ENCODE measurements at places on chromosomes 2 and 18.

- DNase-seq: no peak
These were observed 273.7 kb upstream of the LRATD1 start for GRCh38 chr2:14358774-14359173.

- no peak for DNase-seq
These were observed 126.2 kb upstream of the EML6 start for GRCh38 chr2:54597153-54597848.

- no peak for DNase-seq
These were observed 17.3 kb upstream of the CNDP2 start for GRCh38 chr18:74478880-74479279.

- no peak for DNase-seq
These were observed 557.6 kb downstream of the CBLN2 start for GRCh38 chr18:71986351-71987050.

- no peak for DNase-seq
These were observed 845.9 kb downstream of the ERBB4 start for GRCh38 chr2:211692689-211693088.

- DNase-seq: no peak
These were observed at the start of gene LBX2 for GRCh38 chr2:74499267-74499939. Gene LBX2, minus strand, starts transcription at chr2:74499603. Its CDS starts 66 bp downstream, at chr2:74499537.

GRCh38 chr2:28895189-28895893, 874 bp downstream of the WDR43 start:
- peak; percentile 52 for DNase-seq

DNA sequence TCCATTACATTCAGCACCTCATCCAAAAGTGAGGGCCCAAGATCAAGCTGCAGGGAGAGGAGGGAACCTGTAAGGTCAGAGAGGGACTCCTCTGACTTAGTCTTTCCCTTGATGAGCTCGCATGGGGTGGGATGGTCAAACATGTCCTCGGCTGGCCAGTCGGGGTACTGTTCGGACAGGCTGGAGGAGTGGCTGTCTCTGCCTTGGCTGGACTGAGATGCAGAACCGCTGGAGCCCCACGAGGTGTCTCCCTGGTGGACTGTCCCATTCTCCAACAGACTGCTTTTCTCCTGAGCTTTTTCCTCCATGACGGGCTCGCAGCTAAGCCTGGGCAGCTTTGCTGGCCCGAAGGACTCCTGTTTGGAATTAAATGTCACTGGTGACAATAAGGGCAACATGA, 25.6 kb downstream of the CDC42EP3 start:
- no peak for DNase-seq

DNA sequence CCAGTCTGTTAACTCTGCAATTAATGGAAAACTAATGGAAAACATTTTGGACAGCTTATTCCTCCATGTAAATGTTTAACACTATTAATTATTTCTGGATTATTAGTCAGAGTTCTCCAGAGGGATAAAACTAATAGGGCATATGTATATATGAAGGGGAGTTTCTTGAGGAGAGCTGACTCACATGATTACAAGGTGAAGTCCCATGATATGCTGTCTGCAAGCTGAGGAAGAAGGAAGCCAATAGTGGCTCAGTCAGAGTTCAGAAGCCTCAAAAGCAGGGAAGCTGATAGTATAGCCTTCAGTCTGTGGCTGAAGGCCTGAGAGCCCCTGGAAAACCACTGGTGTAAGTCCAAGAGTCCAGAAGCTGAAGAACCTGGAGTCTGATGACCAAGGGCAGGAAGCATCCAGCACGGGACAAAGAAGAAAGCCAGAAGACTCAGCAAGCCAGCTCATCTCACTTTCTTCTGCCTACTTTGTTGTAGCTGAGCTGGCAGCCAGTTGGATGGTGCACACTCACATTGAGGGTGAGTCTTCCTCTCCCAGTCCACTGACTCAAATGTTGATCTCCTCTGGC, 136.0 kb downstream of the PTH2R start:
- DNase-seq: peak; percentile 64

DNA sequence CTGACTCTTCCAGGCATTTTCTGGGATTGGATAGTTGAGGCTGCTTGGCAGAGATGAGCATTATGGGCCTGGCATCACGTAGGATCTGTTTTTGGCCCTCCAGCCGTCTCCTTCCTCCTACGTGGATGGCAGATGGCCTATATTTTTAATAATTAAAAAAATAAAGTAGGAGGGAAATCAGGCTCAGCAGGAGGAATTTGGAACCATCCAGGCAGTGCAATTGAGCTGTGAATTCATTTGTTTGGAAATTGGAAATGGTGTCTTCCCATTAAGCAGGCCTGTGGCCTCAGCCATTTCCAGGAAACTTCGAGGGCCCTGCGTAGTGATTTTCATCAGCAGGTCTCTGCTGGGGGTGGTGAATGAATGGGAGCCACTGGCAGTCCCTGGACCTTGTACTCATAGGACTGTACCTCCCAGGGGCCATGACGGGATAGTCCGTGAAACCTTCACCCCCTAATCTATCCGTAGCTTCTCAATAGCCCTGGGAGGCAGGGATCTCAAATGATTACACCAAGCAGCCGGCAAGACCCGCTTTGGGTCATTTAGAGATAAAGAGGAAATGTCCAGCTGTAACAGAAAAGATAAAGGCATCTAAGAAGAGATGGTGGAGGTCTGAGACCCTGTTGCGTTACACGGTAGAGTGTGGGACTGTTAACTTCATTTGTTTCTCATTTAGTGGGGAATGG, 73.1 kb upstream of the TNP1 start:
- DNase-seq: peak; percentile 86

- no peak for DNase-seq
These were observed 25.3 kb upstream of the RPL31 start for GRCh38 chr2:100976645-100977391.

DNA sequence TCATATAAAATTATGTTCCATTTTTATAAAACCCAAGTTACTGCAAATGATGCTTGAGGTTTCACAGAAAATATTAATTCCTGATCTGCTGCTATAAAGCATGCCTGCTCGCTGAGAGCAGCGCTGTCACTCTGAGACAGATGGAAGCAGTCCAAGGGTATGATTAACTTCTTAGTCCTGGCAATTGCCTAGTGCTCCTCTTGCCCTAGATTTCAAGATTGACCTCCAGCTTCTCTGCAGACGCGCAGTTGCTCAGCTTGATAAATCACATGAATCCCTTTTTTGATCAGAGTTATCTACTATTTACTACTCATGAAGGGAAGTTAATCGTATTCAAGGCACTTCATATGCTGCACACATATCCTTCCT, 154.6 kb upstream of the REV1 start:
- no peak for DNase-seq

DNA sequence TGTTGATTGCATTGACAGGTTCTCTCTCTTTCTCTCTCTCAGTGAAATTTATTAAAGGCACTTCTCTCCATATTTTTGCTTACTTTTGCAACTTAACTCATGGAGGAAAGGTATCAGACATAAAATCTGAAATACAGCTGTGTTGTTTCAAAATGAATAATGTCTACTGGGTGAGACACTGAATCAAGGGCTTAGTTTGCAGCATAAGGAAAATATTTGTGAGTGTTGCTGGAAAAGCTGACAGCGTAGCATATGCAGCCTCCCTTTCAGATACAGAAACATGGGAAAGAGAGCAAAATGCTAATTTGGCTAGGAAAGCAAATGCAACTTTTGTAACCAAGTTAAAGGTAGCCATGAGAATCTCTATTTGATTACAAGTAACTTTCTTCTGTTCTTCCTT, 81.5 kb upstream of the COL3A1 start:
- no peak for DNase-seq

DNA sequence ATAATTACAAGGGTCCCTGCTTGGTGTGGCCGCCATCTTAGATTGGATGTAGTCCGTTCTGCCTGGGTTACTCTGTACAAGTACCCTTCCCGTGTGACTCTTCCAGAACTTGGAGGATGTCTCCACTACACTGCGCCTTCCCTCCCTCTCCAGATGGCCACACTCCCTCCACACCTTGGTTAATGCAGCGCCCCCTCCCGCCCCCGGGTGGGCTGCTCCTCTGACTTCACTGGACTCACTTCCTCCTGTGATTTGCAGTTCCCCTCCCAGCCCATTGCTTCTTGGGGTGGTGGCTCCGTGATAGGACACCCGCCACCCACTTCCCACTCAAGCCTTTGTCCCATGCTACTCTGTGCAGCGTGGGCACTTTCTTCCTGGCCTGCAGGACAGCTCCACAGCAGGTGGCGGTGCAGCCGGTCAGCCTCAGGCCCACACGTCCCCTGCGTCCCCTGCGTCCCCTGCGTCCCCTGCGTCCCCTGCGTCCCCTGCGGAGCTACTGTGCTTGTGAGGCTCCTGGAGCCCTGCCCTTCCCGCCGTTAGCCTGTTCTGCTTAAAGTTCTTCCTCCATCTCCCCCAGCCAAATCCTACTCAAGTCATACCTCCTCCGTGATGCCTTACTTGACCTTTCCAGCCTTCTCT, 130.5 kb upstream of the SIX3 start:
- no peak for DNase-seq

DNA sequence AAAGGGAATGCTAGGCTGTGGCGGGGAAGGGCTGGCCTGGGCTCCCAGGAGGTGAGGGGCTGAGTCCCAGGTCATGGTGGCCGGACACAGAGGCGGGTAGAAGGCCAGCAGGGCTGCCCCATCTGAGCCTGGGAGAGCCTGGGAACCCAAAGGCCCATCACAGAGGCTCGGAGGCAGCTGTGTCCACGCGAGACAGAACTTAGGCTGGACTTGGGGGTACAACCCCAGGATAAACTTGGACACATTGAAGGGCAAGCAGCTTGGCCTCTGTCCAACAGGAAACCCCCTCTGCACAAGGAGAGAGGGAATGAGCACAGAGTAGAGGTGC, 95.9 kb downstream of the ZFP36L2 start:
- DNase-seq: no peak

DNA sequence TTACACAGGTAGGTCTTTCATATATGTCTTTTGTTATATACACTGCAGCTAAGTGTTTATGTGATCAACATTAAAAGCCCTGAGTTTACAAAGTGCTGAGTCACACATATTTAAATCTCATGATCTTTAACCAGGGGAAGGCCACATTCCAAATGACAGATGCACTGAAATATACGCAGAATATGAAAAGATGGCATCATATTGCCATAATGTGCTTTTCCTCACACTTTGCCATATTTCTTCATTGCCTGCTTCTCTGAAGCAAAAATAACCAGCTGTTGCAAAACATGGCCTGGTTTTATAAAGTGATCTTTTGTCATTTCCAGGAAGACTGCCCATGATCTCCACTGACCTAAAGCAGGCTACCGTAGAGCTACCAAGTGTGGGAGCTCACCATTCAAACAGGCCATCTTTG, 93.5 kb upstream of the MAPRE2 start:
- DNase-seq: no peak

- no peak for DNase-seq
These were observed 17.0 kb downstream of the VRK2 start for GRCh38 chr2:58063641-58064040.

- no peak for DNase-seq
These were observed 119.1 kb downstream of the BMPR2 start for GRCh38 chr2:202495230-202495604.

DNA sequence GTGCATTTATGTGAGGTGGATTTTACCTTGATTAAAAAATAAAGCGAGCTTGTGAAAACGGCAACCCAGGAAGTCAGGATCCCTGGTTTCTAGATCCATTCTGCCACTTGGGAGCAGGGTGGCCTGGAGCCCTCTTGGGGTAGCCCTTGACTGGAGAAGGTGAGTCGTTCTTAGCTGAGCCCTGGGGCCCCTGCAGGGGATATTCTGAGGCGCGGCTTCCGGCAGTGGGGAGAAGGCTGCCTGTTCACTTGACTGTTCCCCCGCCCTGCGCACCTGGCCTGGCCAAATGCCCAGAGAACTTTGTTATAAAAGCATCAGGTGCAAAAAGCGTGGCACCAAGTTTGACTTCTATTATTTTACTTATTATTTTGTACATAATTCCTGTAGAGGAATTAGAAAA, 221.9 kb downstream of the DYSF start:
- peak; percentile 92 for DNase-seq

GRCh38 chr18:70288851-70289328, at the start of gene SOCS6:
Gene SOCS6, plus strand, starts transcription at chr18:70289045. Its CDS starts 35,624 bp downstream, at chr18:70324669.
- DNase-seq: peak; percentile 83

Data from large intestine (tissue), 12 donors.